BE2C (cell line): ENCODE measurements at places on chromosomes 11 and 22.

- no peak for DNase-seq
Observed at GRCh38 chr11:121300313-121300971, 7.9 kb downstream of the SC5D start.

DNA sequence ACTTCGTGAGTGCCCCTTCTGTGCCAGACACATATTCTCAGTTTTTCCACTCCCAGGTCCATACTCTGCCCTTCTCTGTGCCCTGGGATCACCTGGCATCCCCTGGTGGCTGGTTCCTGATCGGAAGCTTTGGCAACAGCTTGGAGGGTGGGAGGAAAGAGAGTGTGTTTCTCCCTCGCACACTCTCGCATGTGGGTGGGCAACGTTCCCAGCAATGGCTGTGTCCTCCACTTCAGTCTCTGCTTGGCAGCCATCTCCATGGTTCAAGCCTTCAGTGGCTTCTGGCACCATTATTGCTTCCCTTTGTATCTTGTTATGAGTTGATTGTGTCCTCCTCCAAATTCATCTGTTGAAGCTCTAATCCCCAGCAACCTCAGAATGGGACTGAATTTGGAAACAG, 342.7 kb upstream of the SYN3 start:
- DNase-seq: no peak

DNA sequence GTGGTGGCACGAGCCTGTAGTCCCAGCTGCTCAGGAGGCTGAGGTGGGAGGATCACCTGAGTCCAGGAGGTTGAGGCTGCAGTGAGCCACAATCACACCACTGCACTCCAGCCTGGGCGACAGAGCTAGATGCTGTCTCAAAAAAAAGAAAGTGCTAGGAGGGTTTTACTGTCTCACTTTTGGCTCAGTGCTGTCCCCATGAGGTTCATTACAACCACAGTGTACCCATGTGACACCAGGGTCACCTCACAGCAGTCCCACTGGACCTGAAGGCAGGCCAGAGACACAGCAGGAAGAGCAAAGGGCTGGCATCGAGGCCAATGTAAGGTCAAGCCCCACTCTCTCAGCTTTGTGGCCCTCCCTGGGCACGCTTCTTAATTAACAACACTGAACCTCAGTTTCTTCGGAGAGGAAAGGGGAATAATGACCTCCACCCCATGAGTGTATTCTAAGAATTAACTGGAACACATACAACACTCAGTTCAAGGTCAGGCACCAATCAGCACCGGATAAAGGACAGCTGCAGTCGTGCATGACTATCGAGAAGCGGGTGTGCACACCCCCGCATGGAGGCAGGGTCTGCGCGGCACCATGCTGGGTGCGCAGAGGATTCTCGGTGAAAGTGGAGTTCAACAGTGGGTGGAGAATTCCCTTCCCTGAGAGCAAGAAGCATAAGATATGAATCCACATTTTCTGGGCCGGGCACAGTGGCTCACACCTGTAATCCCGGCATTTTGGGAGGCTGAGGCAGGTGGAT, 30.9 kb upstream of the BAIAP2L2 start:
- DNase-seq: no peak

- DNase-seq: peak; percentile 39
Observed at GRCh38 chr11:57338142-57338541, at the start of gene P2RX3. TSS of gene P2RX3 (plus strand) at chr11:57338352. CDS start at chr11:57338551, 199 bp downstream.

- no peak for DNase-seq
Observed at GRCh38 chr22:33829546-33830280, 90.6 kb downstream of the LARGE1 start.

DNA sequence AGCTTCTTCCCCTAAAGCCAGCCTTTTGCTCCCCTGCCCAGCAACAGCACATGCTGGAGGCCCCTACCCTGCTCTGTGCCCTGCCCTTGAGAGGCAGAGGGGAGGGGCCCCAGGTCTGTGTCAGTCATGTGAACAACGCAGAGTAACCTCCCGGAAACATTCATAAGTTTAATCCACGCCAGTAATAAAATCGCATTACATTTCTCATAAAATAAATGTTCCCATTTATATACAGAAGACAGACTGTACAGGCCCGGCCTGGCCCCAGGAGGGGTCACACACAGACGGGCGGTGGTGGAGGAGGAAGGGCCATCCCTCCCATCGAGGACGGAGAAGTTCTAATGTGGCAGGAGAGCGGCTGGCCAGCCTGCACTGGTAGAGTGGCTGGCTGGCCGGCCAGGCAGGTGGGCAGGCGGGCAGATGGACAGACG, 39.5 kb downstream of the LMO1 start:
- no peak for DNase-seq

GRCh38 chr11:12133547-12134235, 23.3 kb downstream of the MICAL2 start:
- no peak for DNase-seq

- no peak for DNase-seq
Observed at GRCh38 chr11:6504166-6504565, 7.1 kb downstream of the DNHD1 start.

- no peak for DNase-seq
Observed at GRCh38 chr22:27220339-27220738, 563.0 kb downstream of the MIAT start.

DNA sequence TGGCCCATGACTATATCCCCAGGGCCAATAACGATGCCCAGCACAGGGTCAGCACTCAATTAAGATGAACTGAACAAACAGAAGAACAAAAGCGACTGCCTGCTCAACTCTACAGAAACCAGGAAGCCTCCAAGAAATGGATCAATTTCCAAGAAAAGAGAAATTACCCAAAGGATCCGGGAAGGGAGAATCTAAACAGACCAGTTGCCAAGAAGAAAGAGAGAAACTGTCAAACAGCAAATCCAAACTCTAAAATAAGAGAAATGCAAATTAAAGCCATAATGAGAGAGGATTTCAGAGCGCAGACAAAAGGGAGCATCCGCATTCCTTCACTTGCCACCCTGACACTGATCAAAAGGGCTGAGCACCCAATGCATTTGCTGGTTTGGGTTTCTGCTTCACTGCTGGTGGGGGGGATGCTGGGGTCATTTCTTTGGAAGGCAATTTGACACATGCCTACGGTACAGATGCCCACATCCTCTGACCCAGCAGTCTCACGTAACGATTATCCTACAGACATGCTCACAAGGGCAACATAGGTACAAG, 37.7 kb upstream of the RFPL3 start:
- DNase-seq: no peak

DNA sequence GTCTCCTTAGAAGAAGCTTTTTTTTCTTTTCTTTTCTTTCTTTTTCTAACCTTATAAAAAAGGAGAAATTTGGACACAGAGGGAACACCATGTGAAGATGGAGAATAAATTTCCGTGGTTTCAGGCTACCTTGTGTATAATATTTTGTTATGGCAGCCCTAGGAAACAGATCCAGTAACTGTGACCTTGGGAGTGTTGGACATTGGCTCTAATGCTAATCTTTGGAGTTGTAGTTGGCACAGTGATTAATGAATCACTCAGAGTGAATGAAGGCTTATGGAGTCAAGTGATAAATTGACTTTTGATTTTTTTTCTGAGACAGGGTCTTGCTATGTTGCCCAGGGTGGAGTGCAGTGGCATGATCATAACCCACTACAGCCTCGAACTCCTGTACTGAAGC, 15.5 kb upstream of the PHOX2A start:
- no peak for DNase-seq

DNA sequence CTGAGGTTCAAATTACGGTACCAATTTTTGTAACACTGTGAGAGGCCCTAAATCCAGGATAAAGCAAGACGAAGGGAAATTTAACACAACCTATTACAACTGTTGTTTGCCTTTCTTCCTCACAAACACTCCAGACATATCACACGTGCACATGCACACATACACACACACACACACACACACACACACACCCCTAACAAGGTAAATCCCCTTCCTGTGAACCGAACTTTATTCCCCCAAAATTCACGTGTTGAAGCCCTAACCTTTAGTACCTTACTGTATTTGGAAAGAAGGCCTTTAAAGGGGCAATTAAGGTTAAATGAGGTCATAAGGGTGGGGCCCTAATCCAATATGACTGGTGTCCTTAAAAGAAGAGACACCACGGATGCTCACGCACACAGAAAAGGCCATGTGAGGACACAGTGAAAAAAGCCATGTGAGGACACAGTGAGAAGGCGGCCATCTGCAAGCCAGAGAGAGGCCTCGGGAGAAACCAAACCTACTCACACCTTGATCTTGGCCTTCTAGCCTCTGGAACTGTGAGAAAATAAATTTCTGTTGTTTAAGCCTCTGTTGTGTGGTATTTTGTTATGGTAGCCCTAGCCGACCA, 1.8 kb downstream of the SERGEF start:
- DNase-seq: no peak

DNA sequence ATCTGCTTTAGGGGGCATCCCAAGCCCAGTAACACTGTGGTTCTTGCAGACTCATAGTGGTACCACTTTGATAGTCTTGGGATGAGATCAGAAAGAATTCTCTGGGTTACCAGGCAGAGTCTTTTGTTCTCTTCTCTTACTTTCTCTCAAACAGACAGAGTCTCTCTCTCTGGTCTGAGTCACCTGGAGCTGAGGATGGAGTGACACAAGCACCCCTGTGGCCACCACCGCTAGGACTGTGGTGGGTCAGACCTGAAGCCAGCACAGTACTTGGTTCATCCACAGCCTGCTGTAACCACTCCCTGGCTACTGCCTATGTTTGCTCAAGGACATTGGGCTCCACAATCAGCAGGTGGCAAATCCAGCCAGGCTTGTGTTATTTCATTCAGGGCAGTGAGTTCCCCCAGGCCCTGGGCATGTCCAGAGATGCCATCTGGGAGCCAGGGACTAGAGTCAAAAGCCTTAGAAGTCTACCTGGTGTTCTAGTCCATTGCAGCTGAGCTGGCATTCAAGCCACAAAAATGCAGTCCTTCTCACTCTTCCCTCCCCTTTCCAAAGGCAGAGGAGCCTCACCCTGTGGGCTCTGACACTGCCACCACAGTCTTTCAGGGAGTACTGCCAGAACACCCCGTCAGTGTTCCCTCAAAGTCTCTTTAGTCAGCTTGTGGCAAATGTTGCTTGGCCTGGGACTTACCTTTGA, 29.9 kb downstream of the ENDOD1 start:
- DNase-seq: no peak

DNA sequence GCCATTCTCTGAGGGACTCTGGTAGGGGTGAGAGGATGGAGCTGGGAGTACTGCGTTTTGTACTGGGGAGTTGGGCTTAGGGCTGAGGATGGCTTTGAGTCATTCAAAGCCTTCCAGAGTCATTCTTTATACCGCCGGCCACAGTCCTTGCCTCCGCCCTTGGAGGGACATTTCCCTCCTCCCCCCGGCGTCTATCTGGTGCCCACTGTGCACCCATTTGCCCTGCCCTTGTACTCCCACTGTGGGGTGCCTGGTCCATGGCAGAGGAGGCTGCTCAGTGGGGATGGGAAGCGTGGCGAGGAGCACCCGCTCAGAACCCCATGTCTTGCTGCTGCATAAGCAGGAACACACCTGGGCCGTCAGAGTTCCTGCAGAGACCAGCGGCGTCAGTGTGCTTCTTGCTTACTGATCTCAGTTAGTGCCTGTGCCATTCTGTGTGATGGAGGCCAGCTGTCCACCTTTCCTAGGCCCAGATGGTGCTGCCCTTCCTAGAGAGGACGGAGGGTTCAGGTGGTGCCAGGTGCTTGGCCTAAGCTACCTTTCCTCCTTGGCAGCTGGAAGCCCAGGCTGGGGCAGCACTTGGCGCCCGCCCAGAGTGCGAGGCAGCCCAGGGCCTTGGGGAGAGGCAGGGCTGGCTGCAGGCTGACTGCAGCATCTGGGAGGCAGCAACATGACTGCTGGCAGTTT, 23.3 kb upstream of the TMEM191C start:
- DNase-seq: peak; percentile 8

DNA sequence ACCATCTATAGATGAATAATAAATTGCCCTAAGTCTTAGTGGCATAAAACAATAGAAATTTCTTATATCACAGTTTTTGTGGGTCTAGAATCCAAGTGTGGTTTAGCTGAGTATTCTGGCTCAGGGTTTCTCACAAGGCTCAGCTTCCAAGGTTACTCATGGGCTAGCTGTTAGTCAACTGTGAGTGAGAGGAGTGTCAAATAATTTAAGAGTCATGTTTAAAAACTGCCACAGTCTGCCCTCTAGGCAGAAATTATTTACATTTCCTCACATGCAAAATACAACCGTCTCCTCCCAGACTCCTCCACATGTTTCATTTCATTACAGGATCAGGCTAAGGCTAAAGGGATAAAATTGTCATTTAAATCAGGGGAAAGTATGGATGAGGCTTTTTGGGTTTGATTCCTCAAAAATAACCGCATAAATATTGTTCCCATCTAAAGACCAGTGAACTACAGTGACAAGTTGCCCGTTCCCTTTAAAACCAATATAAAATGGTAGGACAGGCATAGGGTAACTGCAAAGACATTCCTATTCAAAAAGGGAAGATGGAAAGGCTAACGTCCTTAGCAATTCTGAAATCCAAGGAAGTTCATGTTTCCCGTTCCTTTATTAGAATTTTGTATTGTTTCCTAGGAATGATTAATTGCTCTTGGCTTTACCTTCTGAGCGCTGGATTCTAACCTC, 324.3 kb downstream of the DYNC2H1 start:
- DNase-seq: no peak

GRCh38 chr11:6570691-6571427, 32.6 kb downstream of the RRP8 start:
- DNase-seq: no peak

DNA sequence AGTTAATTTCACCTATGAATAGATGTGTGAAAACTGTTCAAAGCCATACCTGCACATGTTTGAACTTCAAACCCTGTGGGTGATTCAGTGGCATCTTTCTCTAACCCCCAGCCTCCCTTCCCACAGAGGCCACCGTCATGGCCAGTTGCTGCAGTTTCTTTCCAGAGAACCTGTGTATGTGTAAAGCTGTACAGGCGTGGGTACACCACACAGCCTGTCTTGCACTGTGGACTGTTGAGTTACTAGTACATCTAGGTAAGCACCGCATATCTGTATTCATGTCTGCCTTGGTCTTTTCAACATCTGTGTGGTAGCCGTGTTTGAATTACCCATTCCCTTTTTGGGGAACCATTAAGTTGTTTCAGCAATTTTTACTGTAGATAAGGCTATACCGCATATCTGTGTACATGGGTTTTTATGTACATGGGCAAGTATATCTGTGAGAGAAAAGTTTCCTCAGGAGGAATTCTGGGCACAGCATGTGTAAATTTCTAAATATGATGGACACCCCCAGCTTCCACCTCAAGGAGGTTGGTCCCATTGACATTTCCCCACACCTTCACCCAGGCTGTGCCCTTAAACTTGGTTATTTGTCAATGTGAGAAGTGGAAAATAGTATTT, 13.9 kb downstream of the NEAT1 start:
- no peak for DNase-seq
